ENCODE measurements at places on chromosomes 6 and 20. TPM values are rescaled to one million over a fixed set of nuclear protein-coding genes. Genes with fewer than 3 reads are reported as not detected.

The TCF15 gene
- total RNA-seq, result 20.4 TPM

The PHACTR2 gene
- 121 TPM for total RNA-seq

The MROH8 gene
- total RNA-seq, result 3.5 TPM

The ADGRB3 gene
- total RNA-seq, result under 0.01 TPM

The LINC00237 gene
- not detected for total RNA-seq

The FOXF2 gene
- not detected for total RNA-seq

The PFDN4 gene
- total RNA-seq, result 78.3 TPM

The TMEM217 gene
- total RNA-seq, result 13.8 TPM

The RNF5 gene
- total RNA-seq, result 88.0 TPM

The CALHM5 gene
- 4.8 TPM for total RNA-seq

The SNHG17 gene
- total RNA-seq, result 38.3 TPM

The ENPP1 gene
- total RNA-seq, result 1.2 TPM

The MEI4 gene
- not detected for total RNA-seq

The OR12D3 gene
- not detected for total RNA-seq

The DYNLT2 gene
- 0.48 TPM for total RNA-seq

The LCA5 gene
- 3.3 TPM for total RNA-seq

The RBM24 gene
- 5.5 TPM for total RNA-seq

The SMLR1 gene
- total RNA-seq, result not detected

The KCNK5 gene
- total RNA-seq, result not detected

The FHL5 gene
- total RNA-seq, result not detected

The KIAA1586 gene
- 7.8 TPM for total RNA-seq

The PTK7 gene
- total RNA-seq, result 73.6 TPM

The APCDD1L gene
- total RNA-seq, result 0.34 TPM

The ALDH5A1 gene
- 1.7 TPM for total RNA-seq

The CRISP3 gene
- not detected for total RNA-seq

The ZC2HC1B gene
- total RNA-seq, result not detected

The CCR6 gene
- total RNA-seq, result not detected

The TSPO2 gene
- total RNA-seq, result not detected

The SLC13A3 gene
- 0.10 TPM for total RNA-seq

The CST2 gene
- total RNA-seq, result not detected

The MOXD1 gene
- total RNA-seq, result 7.5 TPM

The SGK2 gene
- total RNA-seq, result not detected

The SLX4IP gene
- 2.8 TPM for total RNA-seq

The GPR6 gene
- not detected for total RNA-seq

The SPO11 gene
- total RNA-seq, result not detected

The HS3ST5 gene
- total RNA-seq, result not detected

The BPIFA1 gene
- total RNA-seq, result not detected

The MTO1 gene
- 17.7 TPM for total RNA-seq

The NCOA7 gene
- 33.1 TPM for total RNA-seq

The PAX1 gene
- not detected for total RNA-seq

The WFDC2 gene
- not detected for total RNA-seq

The EYA2 gene
- total RNA-seq, result not detected

The C4A gene
- 1.8 TPM for total RNA-seq

Measured in glomerular endothelial cell (primary cell).